Natural killer cell (primary cell): ENCODE measurements at places on chromosomes 1 and 21.

GRCh38 chr1:164949771-164950471 lies 390.9 kb downstream of the PBX1 start:
- DNase-seq = no peak

DNA sequence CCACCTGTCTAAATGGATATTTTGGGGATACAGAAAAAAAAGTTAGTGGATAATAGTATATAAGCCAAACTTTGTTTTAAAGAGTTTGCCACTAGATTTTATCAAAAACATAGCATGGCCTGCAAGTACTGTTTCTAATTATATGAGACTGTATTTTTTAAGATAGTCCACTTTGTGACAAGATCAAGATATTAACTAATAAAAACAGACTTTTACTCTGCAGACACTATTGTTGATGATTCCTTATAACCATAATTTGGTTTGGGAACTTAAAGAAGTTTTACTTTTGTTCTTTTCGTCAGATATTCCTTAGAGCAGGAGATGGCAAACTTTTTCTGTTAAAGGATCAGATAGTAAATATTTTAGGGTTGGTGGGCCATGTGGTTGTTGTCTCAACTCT lies 36.4 kb downstream of the SMG7 start:
- DNase-seq = no peak

DNA sequence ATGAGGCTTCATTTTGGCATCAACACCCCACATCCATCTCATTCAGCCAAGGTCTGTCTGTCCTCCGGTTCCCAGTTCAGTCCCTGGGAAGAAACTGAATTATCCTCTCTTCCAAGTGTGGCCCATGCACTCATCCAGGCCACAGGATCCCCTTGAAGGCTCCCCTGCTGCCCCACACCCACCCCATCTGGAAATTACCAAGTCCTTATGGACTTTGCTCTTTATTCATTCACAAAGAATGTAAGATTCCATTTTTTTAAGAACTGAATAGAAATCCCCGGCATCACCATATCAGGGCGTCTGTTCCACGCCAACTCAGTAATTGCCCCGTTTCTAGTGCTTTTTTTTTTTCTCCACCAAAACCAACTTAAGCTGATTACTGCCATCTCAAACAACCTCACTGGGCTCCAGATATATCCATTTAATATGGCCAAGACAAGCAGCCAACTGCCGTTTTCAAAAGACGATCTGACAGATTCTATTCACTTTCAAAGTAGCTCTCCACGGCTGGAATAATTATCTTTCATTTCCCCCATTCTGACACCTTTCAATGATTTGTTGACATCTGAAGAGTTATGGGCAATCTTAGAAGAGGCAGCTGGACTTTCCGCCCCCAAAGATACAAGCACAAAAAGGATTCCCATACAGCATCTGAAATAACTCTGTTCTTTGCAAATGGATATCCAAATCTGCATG lies 55.9 kb downstream of the OLIG1 start:
- DNase-seq = no peak

- DNase-seq = no peak
These were observed 120.6 kb downstream of the MAB21L3 start for GRCh38 chr1:116231752-116232151.

DNA sequence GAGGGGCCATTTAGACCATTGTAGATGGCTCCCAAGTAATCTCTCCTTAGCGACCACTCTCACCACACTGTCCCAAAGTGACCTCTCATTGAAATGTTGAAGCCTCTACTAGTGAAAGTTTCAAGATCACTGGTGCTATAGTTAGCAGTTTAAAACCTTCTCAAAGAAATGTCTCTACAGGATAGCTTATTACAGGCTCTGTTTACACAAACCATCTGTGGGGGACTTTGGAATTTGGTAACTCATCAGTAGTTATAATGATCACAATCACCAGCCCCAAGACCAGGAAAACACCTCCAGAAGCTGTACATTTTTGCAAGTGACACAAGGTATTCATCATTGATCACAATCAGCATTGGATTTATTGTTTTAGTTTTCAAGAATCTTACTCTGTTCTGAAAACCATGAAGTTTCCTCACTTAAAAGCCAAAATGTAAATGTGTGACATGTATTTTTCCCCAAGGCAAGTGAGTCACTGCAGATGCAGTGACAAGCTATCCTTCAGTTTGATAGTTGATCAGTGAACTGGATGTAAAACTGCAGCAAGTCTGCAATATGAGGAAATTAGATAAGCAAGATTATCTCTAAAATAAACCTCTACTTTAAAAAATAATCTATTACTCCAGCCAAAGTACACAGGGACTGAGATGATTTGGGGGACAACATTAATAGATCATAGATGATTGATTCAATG lies 41.9 kb downstream of the C21orf91 start:
- DNase-seq = no peak
